ENCODE measurements at places on chromosomes 1 and 21.

GRCh38 chr1:58477390-58477789, 69.1 kb downstream of the OMA1 start:
- DNase-seq, result no peak

DNA sequence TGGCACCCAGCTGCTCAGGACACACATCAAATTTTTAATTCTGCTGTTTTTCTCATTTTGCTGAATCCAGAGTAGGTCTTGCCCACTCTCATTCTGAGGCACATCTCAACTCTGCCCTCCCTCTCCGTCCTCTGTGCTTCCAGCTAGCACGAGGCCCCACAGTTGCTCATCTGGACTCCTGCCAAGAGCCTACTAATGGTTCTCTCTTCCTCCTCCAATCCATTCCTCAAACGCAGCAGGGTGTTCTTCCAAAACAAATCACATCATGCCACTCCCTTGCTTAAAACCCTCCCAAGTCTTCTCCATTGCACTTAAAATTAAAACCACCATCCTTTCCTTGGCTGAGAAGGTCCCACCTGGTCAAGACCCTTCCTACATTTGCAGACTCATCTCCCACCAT, 49.8 kb upstream of the SCAF4 start:
- DNase-seq, result no peak

- no peak for DNase-seq
Measured at GRCh38 chr1:175494011-175494554, 249.3 kb downstream of the TNR start.

- no peak for DNase-seq
Measured at GRCh38 chr1:3283849-3284248, 170.6 kb upstream of the ARHGEF16 start.

DNA sequence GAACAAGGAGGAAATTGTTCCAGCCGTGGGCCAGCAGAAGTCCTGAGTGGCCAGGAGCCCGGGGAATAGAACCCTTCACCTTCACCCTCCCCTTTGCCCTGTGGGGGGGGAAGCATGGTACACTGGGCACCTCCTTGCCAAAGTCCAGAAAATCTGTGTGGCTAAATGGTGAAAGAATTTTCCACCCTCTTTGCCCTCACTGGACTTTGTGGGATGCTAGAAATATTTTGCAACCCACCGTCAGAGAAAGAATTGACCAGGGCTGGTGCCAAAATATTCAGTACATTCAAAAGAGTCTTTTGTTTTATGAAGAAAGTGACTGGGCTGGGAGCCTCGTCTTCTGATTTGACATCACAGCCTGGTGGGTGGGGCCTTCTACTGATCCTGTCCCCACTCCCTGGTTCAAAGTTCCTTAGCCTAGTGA, 14.6 kb downstream of the NFASC start:
- no peak for DNase-seq

DNA sequence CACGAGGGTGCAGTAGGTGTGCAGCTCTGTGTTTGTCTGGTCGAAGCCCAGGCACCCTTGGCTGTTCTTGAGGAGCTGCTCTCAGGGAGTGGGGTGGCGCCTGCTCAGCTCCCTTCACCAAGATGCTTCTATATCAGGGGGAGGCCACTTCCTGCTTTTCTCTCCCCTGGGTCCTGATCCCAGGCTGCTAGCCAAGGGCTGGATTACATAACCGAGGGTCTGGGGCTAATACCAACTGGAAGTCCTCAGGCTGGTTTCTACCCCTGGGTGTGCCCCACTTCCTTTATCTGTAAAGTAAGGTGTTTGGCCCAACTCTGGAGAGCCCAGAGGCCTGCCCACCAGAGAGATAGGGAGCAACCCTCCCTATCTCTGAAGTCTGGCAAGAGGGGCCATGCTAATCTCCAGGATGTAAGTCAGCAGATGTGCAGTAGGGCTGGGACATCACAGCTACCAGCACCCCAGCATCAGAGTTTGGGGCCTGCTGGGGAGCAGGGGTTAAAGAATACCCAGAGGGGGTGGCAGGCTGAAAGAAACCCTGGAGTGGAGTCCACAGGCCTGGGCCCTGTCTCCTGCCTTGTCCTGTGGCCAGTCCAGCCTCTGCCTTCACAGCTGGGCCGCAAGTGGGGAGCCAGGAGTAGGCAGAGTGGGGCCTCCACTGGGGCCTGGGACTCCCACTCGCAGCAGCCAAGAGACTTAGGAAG, 2.1 kb downstream of the SELENBP1 start:
- peak; percentile 94 for DNase-seq

DNA sequence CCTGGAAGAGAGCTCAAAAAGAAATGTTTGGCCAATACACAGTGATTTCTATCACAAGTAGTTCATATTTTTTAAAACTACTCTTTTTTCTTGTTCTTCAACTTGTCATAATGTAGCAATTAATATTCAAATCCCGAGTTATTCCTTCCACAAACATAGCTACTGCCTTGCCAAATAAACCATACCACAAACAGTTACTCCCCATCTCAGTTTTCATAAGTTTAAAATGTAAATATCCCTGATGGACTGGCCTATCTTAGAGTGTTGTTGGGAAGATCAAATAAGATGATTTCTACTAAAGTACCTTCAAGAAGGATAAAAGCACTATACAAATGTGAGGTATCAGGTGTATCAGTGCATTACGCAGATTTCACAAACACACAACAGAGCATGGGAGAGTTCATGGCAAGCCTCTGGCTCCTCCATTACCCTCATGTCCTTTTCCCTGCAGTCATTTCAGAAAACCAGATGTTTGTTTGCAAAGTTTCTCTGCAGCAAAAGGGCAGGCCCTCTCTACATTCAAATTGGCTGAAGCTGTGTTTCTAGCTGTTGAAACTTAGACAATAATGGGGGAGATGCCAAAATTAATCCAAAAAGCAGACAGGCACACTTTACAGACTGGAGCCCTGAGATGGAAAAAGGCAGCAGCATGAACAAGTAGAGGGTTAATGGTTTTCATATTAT, 16.1 kb downstream of the WLS start:
- DNase-seq, result no peak

- DNase-seq, result no peak
Measured at GRCh38 chr1:8155528-8156186, 129.5 kb upstream of the ERRFI1 start.

GRCh38 chr1:7827126-7827955, 25.5 kb downstream of the UTS2 start:
- peak; percentile 24 for DNase-seq

GRCh38 chr1:208737161-208737560, 493.0 kb upstream of the PLXNA2 start:
- no peak for DNase-seq

Measured in hematopoietic multipotent progenitor cell treated with erythropoietin and hydrocortisone succinate and interleukin-3 and kit ligand, for 15 days (in vitro differentiated cells).